ENCODE measurements at places on chromosomes 13 and 19. TPM values are rescaled to one million over a fixed set of nuclear protein-coding genes. Genes with fewer than 3 reads are reported as not detected.

NUFIP1 gene
- 11.3 TPM for total RNA-seq

DNA sequence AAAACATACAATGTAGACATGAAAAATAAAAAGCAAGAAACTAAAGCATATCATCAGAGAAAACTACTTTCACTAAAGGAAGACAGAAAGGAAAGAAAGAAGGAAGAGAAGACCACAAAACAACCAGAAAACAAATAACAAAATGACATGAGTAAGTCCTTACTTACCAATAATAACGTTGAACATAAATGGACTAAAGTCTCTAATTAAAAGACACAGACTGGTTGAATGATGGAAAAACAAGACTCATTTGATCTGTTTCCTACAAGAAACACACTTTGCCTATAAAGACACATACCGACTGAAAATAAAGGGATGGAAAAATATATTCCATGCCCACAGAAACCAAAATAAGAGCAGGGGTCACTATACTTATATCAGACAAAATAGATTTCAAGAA lies 46.0 kb downstream of the RB1 start:
- DNase-seq, result no peak

DNA sequence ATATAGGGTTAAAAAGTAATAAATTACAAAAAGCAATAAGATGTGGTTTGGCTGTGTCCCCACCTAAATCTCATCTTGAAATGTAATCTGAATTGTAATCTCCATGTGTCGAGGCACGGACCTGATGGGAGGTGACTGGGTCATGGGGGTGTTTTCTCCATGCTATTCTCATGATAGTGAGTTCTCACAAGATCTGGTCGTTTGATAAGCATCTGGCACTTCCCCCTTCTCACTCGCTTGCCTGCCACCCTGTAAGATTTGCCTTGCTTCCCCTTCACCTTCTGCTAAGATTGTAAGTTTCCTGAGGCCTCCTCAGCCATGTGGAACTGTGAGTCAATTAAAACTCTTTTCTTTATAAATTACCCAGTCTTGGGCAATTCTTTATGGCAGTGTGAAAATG lies 577.4 kb downstream of the TBC1D4 start:
- DNase-seq, result no peak

DNA sequence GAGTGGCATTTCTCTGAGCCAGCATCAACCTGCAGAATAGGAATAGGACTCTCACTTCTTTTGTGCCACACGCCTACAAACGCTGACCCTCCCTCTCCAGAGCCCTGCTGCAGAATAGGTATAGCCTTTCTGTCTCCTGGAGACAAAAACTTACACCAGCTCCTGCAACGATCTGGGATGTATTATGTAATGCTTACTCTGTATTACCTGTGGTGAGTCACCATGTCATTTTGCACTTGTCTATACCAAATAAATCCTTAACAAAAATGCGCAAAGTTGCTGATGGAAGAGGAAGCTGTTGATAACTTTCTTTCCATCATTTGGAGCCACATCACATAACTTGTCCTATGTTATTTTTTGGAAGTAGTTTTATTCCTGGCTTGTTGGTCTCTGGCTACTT lies 155.8 kb upstream of the FNDC3A start:
- no peak for DNase-seq

CASP14 gene
- total RNA-seq, result not detected

GRCh38 chr19:7729211-7729610 lies 2.7 kb downstream of the CLEC4G start:
- DNase-seq, result no peak

DNA sequence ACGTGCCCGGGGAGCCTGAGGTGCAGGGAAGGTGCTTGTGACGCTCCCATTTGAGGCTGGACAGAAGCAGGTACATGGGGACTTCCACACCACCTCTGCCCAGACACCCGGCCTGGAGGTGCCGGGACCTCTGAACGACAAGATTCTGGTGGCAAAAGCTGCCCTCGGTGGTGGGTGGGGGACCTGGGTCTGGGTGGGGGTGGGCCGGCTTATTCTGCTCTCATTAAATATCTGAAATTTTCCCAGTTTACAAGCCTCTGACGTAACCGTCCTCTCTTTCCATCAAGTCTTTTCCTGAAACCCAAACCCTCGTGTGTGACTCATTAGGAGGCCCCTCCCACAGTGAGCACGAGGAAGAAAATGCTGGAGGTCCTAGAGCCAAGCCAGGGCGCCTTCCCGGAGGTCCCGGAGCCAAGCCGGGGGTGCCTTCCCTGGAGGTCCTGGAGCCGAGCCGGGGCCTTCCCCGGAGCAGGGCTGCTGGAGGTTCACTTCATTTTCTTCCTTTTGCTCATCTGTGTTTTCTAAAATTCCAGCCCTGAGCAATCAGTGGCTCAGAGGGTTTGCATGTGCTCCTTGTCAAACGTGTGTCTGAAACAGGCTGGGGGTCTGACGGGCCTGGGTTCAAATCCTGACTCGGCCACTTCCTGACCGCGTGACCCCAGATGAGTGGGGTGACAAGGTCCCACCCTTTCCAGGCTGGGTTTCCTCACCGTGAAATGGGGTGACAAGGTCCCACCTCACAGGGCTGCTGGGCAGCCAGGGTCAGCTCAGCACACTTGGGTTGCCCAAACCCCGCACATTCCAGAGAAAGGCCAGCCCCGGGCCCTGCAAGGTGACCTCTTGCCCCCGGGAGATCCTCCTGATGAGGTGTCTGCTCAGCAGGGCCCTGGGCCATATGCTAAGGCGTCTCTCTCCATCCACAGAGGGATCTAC lies 10.0 kb downstream of the CFD start:
- no peak for DNase-seq

ATP4A gene
- 0.33 TPM for total RNA-seq

CLDN10 gene
- total RNA-seq, result not detected

RASIP1 gene
- 0.36 TPM for total RNA-seq

GRCh38 chr13:44436589-44437337 lies 63.1 kb downstream of the SERP2 start:
- DNase-seq, result peak; percentile 66

DNA sequence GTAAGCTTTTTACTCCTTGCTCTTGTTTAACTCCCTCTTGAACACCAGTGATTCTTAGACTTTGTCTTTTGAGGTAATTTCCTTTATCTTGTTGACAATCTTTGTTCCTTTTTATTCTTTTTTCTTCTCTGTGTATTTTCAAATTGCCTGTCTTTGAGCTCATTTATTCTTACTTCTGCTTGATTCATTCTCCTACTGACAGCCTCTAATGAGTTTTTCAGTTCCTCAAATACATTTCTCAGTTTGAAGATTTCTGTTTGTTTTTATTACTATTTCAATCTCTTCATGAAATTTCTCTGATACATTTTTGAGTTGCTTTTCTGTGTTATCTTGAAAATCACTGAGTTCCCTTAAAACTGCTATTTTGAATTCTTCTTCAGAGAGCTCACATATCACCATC lies 154.1 kb downstream of the ATP8A2 start:
- no peak for DNase-seq

GRCh38 chr13:47908197-47908902 lies 92.7 kb downstream of the SUCLA2 start:
- DNase-seq, result no peak

LILRA1 gene
- total RNA-seq, result not detected

- no peak for DNase-seq
Measured at GRCh38 chr13:99415851-99416331, 85.4 kb upstream of the TM9SF2 start.

POSTN gene
- not detected for total RNA-seq

- peak; percentile 18 for DNase-seq
Measured at GRCh38 chr13:30615481-30615865, 2.2 kb upstream of the USPL1 start.

GRCh38 chr19:52948025-52948770 lies 14.5 kb downstream of the ZNF816 start:
- DNase-seq, result no peak

ZNF570 gene
- 5.1 TPM for total RNA-seq

CD37 gene
- total RNA-seq, result 352 TPM

DNA sequence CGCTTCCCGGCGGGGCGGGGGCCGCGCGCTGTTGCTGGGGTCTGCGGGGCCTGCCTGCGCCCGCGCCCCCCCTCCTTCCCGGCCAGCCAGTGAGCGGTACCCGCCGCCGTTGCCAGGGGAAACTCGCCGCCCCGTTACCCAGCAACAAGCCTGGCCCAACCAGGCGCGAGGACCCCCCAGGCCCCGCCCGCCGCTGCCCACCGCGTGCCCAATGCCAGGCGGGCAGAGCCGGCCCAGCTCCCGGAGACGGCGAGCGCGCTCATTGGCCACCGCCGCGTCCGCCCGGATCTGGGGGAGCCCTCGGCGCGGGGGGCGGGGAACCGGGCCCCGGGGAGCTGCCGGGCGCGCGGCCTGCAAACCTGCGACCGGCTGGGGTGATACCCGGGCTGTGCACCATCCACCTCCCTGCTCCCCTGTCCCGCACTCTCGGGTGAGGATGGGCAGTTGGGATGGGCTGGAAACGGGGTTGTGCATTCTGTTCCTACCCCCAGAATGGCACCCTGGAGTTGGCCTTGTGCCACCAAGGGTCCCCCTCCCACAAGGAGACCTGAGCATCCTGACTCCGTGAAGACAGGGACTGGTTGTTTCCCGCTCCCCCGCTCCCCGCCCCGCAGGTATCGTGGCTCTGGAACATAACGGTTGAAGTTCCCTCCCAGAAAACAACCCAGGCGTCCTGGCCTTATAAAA lies 8.8 kb upstream of the BBC3 start:
- DNase-seq, result no peak

DNA sequence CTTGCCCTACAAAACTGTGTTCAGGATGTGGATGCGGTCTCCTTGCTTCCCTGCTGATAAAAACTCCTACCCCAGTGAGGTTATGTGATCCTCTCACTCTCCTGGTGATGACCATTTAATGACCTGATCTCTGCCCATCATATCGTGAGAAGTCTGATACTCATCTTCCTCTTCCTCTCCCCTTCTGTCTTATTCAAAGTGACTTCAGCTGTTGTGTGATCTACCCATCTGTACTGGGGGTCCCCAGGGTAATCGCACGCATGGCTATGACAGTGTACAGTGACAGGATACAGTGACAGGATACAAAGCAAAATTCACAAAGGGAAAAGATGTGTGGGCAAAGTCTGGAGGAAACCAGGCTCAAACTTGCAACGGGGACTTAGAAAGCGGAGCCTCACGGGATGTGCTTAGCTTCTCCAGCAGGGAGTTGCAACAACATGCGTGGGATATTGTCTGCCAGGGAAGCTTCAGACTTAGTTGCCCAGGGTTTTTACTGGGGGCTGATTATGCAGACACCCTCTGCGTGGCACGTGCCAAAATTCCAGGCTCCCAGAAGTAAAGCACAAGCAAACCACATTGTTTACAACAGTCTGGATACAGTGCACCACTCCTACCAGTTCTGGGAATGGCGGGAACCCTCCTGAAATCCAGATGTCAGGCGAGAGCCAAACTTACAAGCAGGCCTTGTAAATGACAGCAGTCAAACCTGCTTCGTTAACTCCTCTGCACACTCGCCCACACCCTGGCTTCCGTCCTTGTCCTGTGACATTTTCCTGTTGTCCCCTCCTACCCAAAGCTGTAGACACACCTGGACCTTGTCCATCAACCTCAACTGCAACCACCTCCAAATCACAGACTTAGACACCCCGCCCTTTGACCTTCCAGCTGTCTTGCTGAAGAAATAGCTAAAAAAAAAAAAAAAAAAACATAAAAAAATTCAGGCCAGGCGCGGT lies 18.0 kb upstream of the GARRE1 start:
- DNase-seq, result no peak
